GM13976 (cell line): ENCODE measurements at places on chromosomes 3 and 15.

- DNase-seq = no peak
These were observed 70.9 kb downstream of the SCN5A start for GRCh38 chr3:38578551-38578950.

DNA sequence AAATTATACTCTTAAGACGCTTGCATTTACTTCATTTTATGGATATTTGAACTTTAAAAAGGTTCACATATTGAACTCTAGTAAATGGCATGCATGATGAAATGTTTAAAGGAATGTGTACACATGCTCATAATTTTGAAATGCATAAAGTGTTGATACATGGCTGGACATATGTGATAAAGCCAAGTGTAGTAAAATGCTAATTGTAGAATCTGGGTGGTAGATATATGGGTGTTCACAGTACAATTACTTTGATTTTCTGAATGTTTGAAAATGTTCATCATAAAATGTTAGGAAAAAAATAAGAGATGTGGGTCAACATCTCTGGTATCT, 4.2 kb upstream of the EFHB start:
- no peak for DNase-seq

GRCh38 chr3:117011687-117012250, 302.2 kb downstream of the TUSC7 start:
- no peak for DNase-seq

DNA sequence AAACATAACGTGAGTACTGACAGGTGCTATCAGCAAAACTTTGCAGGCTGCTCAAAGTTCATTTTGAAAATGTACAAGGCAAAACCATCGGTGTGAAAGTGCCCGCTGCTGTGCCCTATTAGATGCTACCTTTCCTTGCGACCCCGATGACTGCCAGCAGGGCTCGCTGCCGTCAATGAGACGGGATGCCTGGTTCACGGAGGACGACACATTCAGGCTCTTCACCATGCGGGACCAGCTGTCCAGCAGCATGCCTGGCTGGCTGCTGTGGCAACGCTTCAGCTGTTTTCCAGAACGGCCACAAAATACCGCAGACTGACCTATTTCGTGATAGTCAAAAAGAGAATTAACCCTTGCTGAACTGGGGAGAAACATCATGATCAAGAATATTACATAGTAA, 92.7 kb upstream of the OCA2 start:
- DNase-seq = no peak

DNA sequence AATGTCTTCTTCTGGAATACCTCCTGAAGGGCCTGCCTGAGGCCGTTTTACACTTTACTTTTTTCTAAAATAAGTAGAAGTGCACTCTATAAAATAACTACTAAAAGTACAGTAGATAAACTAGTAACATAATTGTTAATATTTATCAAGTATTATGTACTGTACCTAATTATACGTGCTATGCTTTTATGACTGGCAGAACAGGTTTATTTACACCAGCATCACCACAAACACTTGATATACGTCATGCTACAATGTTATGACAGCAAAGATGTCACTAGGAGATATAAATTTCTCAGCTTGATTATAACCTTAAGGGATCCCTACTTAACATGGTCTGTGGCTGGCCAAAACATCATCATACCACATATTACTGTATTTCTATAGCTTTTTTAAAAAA, 29.4 kb downstream of the DLG1 start:
- no peak for DNase-seq

- DNase-seq = no peak
These were observed 52.9 kb downstream of the PGBD4 start for GRCh38 chr15:34154725-34155204.

DNA sequence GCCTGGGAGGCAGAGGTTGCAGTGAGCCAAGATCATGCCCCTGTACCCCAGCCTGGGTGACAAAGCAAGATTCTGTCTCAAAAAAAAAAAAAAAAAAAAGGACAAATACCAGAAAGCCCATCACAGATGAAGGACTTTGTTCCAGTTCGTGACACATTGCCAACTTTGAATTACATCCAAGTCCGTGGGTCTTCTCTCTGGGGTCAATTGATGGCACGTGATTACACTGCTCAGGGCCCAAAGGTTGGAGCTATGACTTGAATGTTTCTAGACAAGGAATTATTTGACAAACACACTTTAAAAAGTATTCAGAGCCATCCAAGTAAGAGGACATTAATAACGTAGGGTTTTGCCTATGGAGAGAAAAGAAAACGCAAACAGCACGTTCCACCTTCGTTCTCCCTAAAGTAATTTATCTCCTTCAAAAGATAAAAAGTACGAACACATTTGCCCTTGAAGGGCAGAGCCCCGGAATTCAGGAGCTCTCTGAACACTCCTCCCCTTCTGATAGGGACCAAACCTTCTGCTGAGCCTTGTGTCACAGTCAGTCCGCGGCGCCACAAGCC, 31.3 kb upstream of the ST3GAL6 start:
- DNase-seq = peak; percentile 72

DNA sequence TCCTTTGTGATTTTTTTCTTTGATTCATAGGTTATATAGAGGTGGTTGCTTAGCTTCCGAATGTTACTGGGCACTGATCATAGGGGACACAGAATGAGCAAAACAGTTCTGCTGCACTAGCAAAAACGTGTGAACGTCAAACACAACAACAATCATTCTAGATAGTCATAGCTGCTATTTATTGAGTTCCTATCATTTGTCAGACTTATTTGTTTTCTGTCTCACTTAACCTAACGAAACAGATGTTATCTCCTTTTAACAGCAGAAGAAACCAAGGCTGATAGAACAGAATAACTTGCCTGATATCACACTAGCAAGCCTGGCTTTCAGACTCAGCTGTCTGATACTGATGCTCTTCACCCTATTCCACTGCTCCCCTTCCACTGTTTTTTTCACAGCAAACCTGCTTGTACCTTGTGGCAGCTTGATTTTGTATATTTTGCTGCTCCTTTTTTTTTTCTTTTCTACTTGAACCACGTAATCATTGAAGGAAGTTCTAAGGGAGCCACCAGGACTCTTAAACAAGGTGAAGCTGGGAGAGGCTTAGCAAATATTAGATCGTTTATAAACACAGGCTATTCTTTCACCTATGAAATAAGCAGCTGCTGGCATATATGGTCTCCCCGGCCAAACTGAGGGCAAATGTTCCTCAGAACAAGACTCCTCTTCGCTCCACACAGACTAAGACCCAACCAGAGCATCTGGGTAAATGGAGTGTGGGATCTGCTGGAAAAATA, 78.8 kb downstream of the MCF2L2 start:
- DNase-seq = no peak

DNA sequence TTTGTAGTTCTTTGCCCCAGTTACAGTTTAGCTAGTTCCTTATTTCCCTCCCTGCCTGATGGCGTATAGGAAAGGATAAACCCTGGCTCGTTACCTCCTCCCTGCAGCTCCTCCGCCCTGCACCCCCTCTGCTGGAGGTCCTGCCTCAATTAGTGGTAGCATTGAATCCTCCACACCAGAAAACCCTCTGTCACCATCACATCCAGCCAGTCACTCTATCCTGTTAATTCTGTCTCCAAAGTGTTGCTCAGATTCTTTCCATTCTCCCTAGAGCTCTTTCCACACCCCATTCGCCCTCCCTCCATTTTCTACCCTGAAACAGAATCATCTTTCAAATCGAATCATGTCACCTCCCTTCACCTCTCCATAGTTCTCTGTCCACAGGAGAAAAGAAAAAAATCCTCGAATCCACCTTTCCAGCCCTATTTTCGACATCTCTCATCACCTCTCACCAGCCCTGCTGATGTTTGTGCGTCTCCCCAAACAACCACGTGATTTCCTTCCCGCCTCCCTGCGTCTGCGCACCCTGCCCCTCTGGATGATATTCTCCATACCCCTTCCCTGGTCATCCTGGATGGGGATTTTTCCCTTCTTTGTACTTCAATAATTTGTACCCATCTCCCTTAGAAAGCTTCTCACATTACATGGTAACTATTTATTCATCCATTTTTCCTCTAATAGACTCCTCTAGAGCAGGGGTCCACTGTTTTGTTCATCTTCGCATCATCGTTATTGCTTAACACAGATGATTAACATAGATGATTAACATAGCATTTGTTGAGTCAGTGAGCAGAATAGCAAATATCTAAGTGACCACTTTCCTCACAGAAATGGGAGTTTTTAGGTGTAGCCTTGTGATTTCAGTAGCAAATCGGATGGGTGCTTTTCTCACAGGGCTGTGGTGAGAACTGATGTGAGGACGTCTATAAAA, 37.1 kb downstream of the MAP3K13 start:
- no peak for DNase-seq

GRCh38 chr3:184563561-184563925, 2.0 kb downstream of the EPHB3 start:
- no peak for DNase-seq

DNA sequence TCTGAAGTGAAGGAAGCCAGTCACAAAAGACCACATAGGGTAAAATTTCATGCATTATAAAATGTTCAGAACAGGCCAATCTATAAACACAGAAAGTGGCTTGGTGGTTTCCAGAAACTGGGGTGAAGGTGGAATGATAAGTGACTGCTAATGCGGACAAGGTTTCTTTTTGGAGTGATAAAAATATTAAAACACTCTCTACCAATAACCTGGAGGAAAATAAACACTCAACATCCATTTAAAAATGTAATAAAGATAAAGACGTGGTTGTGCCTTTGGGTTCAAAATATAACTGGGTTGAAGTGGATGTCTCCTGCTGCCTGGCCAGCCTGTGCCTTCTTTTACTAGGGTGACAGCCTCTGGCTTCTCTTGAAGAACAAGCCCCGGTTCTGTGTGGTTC, 70.9 kb upstream of the GCNT3 start:
- no peak for DNase-seq

- DNase-seq = no peak
These were observed 5.8 kb upstream of the MANF start for GRCh38 chr3:51379301-51379700.
